ENCODE measurements at places on chromosomes 12 and 14. TPM values are rescaled to one million over a fixed set of nuclear protein-coding genes. Genes with fewer than 3 reads are reported as not detected.

The PLCZ1 gene
- not detected for total RNA-seq

The C1RL gene
- 21.7 TPM for total RNA-seq

DNA sequence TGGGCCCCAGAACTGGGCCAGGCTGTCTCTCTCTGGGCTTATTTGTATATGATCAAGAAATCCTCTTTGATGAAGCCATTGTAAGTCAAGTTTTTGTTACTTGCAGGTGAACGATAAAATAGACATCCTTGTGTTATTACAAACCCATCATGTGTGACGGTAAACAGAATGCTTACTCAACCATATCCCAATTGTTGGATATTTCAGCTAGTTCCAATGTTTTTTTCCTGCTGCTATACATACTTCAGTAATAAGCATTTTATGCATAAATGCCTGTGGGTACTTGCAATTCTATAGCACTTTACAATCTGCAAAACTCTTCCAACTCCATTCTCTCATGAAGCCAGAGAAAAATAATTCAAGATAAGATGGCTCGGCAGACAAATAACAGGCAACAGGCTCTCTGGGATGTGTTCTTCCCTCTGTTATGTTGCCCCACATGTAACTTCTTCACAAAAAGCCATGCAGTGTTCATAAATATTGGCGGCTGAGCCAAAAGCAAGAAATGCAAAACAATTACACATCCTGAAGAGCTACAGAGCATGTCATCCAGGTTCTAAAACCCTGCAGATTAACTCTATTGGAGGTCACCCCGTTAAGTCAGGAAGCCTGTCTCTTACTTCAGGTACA, 69.5 kb downstream of the CLMN start:
- DNase-seq = no peak

- DNase-seq = no peak
These were observed 38.3 kb upstream of the PPM1A start for GRCh38 chr14:60210703-60211102.

- DNase-seq = no peak
These were observed 52.0 kb downstream of the PRORP start for GRCh38 chr14:35174342-35174741.

All from glomerular endothelial cell (primary cell).